Effector CD8-positive, alpha-beta T cell (primary cell): ENCODE measurements at places on chromosomes 4 and X.

- DNase-seq = no peak
These were observed 257.5 kb upstream of the FTHL17 start for GRCh38 chrX:31329298-31329697.

DNA sequence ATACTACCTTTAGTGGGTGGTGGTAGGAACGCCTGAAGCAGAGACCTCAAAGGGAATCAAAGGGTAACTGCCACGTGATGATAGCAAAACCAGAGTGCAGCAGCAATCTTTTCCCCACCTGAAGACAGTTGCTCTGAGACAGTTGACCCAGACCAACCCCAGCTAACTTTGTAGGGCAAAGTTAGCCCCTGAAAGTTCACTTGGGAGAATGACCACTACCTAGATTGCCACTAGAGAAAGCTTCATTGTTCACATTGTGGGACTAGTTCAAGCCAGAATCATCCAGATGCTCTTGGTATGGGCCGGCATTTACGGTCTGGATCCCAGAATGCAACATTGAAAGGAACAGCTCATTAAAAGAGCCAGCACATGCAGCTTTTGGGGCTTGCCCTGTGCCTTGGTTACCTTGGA is 4.1 kb downstream of the SEPTIN6 start:
- DNase-seq = no peak

DNA sequence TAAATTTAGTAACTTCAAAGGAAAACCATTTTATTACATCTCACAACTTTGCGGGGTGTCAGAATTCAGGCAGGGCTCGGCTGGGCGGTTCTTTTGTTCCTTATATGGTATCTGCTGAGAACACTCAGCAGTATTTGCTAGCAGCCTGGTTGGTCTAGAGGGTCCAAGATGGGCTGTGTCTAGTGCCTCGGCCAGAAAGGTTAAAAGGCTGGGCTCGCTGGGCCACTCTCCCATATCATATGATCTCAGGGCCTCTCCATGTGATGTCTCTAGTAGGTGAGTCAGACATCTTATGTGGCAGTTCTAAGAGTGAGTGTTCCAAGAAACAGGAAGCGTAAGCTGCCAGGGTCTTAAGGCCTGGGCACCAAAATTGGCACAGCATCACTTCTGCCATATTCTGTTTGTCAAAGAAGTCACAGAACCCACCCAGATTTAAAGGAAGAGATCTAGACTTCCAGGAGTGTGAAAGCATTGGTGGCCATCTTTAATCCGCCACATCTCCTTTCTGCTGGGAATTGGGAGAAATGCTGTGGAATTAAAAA is 100.9 kb upstream of the ATP6AP2 start:
- DNase-seq = no peak

GRCh38 chrX:39427906-39428305 is 626.6 kb downstream of the MID1IP1 start:
- no peak for DNase-seq

- no peak for DNase-seq
These were observed 9.0 kb downstream of the ATP10D start for GRCh38 chr4:47494124-47494430.

DNA sequence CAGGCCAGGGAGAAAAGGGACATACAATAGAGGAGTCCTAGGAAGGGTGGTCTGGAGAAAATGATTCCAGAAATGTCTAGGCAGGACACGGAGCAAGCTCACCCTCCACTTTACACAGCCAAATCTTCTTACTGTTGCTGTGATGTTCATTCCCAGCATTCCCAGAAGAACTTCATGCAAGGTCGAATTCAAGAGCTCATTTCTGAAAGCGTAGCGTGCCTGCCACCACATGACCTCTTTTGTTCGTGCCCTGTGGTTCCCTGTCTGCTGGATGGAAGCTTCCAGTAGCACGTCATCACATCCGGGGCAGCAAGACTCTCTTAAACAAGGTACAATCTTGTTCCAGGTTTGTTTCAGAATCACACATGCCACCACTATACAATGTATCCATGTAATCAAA is 57.8 kb downstream of the FAM184B start:
- no peak for DNase-seq

GRCh38 chr4:96262057-96262456 is 422.2 kb downstream of the PDHA2 start:
- DNase-seq = no peak

DNA sequence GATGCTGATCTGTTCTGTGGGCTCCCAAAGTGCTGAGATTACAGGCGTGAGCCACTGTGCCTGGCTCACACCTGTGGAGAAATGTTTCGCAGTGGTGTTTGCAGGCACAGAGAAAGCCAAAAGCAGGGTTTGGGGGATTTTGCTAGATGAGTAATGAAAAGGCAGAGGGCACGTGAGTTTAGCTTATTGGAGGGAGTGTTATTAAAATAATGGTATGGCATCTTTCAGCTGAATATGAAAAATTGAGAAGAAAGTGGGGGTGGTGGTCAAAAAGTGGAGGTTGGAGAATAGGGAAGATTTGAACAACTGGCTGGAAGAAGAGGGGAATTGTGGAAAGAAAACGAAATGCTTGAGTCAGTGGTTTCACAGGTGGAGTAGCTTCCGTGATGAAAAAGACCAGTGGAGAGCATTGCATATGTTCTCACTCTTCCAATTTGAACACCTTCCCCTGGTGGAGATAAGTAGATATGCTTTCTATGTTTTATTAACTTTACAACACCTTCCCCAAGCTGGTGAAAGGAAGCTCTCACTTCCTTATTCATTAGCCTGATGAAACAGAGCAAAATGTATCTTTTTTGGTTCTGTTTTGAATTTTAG is 1.1 kb upstream of the CHST7 start:
- DNase-seq = no peak

GRCh38 chrX:132331532-132331931 is 112.3 kb upstream of the RAP2C start:
- no peak for DNase-seq

DNA sequence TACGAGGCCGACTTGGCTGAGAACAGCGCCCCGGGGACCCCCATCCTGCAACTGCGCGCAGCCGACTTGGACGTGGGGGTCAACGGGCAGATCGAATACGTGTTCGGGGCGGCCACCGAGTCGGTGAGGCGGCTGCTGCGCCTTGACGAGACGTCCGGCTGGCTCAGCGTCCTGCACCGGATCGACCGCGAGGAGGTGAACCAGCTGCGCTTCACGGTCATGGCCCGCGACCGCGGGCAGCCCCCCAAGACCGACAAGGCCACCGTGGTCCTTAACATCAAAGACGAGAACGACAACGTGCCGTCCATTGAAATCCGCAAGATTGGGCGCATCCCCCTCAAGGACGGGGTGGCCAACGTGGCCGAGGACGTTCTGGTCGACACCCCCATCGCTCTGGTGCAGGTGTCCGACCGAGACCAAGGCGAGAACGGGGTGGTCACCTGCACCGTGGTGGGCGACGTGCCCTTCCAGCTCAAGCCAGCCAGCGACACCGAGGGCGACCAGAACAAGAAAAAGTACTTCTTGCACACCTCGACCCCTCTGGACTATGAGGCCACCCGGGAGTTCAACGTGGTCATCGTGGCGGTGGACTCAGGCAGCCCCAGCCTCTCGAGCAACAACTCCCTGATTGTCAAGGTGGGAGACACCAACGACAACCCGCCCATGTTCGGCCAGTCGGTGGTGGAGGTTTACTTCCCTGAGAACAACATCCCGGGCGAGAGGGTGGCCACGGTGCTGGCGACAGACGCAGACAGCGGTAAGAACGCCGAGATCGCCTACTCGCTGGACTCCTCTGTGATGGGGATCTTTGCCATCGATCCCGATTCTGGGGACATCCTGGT is 2.4 kb downstream of the PCDH7 start:
- no peak for DNase-seq

DNA sequence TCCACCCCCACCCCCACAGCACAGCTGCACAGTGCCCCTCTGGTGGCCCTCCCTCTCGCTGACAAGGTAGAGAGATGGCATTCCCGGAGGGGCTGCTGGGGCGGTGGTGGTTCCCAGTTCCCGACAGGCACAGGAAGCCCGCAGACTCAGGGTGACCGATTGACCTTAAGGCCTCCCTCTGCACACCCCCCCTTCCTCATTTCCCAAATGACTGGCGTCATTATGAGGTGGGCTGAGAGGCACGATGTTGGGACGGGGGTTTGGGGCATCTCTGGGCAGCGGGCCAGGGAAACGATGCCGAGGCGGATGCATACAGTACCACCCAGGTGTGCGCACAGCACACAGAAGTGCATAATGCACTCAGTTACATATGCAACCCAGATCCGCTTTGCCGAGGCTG is 3.5 kb upstream of the TIMP1 start:
- no peak for DNase-seq

- DNase-seq = no peak
These were observed 1015.3 kb downstream of the ARAP2 start for GRCh38 chr4:35229021-35229420.

- no peak for DNase-seq
These were observed 214.8 kb downstream of the SLC4A4 start for GRCh38 chr4:71553605-71554004.

GRCh38 chr4:2080429-2081300 is 21.5 kb downstream of the NAT8L start:
- no peak for DNase-seq

- no peak for DNase-seq
These were observed 624.0 kb downstream of the MID1IP1 start for GRCh38 chrX:39425124-39425806.

GRCh38 chrX:1502241-1502640 is 34.7 kb downstream of the P2RY8 start:
- no peak for DNase-seq

GRCh38 chr4:53321151-53321983 is 44.5 kb downstream of the SCFD2 start:
- DNase-seq = no peak

DNA sequence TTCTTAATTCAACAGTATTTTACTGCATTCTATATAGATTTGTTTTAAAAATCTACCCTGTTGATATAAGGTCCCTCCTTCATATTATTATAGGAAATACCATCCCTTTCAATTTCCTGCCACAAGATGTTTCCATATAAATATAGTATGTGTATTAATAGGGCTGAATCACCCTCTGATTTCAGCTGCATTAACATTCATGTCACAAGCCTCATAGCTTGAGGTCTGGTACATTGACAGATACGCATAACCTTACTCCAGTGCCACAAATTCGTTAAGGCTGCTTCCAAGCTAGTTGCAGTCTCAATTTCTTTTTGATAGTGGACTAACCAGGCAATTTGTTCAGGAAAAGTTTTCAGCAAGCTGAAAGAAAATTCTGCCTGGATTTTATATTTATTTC is 128.4 kb downstream of the KLHL34 start:
- no peak for DNase-seq

DNA sequence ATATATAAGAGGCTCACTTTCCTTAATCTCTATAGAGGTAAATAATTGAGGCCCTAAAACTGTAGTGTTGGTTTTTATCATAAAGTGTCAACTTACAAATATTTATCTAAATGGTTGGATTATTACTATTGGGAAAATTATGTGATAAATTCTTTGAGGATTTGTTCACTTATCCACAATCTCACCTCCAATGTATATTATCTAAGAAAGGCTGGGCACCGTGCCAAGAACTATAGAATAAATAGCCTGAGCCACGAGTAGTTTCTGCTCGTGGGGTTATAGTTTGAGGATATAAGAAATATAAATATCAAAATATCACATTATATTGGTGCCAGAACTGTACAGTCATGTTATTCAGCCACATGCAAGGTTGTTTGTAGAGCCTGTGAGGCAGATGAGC is 177.9 kb downstream of the VEGFC start:
- DNase-seq = no peak

DNA sequence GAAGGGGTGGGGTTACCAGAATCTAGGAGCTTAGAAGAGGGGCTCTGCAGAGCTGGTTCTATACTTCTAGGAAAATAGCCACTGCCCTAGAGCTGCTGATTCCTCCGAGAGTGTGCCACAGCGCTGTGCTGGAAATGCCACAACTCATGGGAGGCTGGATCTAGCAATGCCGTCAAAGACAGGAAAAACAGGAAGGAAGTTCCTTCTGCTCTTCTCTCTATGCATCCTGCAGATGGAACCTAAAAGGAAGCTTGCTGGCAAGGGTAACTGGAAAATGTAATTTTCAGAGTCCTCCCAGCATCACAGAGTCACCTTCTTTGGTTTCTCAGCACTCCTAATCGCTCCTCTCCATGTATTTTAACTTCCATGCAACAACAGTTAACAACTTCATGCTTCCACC is 121.2 kb upstream of the TLL1 start:
- no peak for DNase-seq

- no peak for DNase-seq
These were observed 1293.6 kb upstream of the TENM3 start for GRCh38 chr4:180949424-180950213.

DNA sequence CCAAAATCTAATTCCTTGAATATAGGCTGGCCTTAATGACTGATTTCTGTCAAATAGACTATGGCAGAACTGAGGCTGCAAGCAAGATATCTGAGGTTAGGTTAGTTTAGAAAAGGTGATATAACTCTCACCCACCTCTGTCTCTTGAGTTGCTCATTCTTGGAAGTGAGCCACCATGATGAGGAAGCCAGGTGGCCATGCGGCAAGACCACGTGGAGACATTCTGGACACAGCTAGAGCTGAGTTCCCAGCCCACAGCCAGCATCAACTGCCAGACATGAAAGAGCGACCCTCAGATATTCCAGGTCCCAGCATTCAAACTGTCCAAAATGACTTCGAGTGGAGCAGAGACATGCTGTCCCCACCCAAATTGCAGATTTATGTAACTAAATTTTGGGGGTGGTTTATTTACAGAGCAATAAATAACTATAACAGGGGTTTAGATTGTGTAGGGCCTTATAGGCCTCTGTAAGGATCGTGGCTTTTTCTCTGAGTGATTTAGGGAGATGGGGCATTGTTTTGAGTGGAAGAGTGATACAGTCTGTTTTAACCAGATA is 33.7 kb downstream of the USP53 start:
- no peak for DNase-seq

- no peak for DNase-seq
These were observed 94.8 kb downstream of the ARSJ start for GRCh38 chr4:113884655-113885054.

DNA sequence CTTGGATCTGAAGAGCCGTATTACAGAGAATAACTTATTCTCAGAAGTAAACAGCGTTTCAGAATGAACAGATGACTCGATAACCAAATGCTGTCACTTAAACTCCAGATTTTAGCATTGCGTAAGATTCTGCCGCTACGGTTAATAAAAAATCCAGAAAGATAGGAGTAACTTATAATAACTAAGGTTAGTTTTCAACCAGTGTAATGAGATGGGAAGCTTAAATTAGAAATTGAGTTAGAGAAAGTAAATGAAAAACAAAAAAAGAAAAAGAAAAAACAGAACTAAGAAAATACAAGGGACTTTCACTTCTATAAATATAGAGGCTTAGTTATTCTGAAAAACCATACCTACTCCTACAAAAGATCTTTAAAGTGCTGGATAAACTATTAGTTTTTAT is 13.1 kb upstream of the PARM1 start:
- DNase-seq = no peak

- no peak for DNase-seq
These were observed 2365.5 kb downstream of the PCDH7 start for GRCh38 chr4:33085709-33086108.

DNA sequence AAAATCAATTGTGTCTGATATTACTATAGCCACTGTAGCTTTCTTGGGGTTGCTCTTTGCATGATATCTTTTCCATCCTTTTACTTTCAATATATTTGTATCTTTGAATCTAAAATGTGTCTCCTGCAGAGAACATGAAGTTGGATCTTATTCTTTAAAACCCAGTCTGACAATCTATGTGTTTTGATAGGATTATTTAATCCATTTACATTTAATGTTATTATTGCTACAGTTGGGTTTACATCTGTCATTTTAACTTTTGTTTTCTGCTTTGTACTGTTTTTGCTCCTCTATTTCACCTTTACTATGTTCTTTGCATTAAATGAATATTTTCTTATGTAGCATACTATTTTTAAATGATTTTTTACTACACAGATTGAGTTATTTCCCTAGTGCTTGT is 230.9 kb downstream of the ANTXR2 start:
- DNase-seq = no peak
